ENCODE measurements at places on chromosomes 2 and 18.

- no peak for DNase-seq
These were observed 86.7 kb downstream of the GALNT14 start for GRCh38 chr2:31051258-31052140.

GRCh38 chr2:236646441-236646840, 76.8 kb downstream of the ACKR3 start:
- DNase-seq, result no peak

DNA sequence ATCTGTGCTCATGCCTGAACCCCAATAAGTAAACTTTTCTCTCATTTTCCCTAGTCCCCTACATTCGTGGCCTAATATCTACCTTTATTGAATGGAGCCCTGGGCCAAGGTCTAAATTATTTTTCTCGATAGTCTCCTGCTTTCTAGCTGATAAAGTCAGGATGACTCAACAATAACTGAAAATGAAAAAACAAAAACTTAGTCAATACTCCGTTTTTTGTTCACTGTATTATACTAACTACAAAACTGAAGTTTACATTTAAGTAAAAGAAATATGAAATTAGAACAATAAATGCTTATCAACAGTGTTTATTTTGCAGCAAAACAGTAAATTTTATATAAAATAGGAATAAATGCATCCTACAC, 32.2 kb downstream of the AOX1 start:
- DNase-seq, result no peak

- DNase-seq, result peak; percentile 79
These were observed 70.7 kb downstream of the PLB1 start for GRCh38 chr2:28566521-28567041.

DNA sequence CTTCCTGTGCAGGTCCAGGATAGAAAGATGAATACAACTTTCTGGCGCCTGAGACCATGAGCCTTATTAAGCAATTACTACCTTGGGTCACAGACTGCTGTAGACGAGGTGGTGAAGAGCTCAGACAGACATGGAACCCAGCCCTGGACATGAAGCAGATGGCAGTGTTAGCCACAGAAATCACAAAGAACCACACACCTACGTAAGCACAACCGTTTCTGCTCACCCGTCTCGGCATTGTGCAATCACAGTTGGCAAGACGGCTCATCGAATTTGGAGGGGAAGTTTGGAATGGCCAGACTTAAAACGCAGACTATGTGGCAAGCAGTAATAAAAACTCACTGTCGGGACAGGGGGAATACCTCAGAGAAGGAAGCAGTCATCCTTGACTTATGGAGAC, 24.3 kb upstream of the ASPRV1 start:
- no peak for DNase-seq

DNA sequence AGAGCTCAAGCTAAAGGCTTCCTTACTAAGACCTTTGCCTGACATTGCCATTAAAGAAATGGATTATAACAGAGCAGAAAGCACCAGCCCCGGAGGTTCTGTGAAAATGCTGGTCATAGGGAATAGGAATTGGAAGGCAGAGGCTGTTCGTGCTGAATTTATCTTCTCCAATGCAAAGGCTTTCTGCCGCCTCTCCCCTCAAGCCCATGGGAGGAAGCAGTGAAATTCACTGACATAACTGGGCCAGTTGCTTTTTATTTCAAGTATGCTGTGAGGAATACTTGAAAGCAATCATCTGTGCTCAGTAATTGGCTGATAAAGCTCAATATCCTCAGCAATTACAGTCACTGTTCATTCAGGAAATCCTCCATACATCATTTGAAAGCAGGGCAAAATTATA, 85.4 kb upstream of the LINC00305 start:
- no peak for DNase-seq

DNA sequence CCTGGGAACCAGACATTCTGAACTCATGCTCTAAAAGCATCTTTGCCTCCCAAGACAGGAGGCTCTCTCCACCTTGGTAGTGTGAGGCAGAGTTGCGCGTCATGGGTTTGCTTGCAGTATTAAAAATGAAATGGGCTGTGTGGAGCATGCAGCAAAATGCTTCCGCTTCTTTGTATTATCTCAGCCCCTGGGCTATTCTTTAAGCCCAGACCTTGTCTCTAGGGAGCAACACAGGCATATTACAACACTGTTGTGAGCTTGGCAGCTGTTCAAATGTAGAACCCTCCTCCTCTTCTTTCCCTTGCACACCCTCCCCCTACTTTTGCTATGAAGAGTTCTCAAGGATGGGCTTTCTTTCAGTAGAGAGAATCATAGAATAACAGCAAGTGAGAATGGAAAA, 185.1 kb upstream of the LHCGR start:
- DNase-seq, result peak; percentile 60

DNA sequence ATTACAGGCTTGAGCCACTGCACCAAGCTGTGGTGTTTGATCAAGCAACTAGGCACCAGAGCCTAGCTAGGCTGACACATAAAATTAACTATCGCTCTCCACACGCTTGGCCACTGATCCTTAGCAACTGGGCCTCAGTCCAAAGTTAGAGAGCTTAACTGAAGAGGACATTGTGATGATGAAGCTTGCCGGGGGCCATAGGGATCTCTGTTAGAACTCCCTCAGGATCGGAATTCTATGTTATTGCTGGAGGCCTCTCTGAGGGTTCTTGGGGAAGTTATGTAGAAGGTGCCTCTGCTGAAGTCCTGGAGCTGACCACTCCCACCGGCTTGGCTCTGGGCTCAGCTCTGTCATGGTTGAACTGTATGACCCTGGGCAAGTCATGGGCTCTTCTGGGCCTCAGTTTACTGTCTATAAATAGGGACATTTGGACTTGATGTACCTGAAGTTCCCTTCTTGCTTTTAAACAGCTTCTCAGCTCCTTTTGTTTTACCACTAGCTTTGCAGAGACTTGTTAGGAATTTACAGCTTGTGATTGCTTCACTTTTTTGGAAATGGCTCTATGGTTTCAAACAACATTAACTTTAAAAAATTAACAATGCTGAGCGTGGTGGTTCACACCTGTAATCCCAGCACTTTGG, 44.1 kb downstream of the GATA6 start:
- DNase-seq, result no peak

GRCh38 chr2:39920307-39920801, 141.3 kb upstream of the THUMPD2 start:
- no peak for DNase-seq

GRCh38 chr2:12376025-12376424, 340.7 kb upstream of the TRIB2 start:
- DNase-seq, result no peak

- no peak for DNase-seq
These were observed 123.6 kb upstream of the CDCA7 start for GRCh38 chr2:173231042-173231441.

- peak; percentile 45 for DNase-seq
These were observed 133.2 kb upstream of the GULP1 start for GRCh38 chr2:188158337-188159100.

GRCh38 chr18:22640281-22640842, 222.6 kb upstream of the CTAGE1 start:
- DNase-seq, result no peak

DNA sequence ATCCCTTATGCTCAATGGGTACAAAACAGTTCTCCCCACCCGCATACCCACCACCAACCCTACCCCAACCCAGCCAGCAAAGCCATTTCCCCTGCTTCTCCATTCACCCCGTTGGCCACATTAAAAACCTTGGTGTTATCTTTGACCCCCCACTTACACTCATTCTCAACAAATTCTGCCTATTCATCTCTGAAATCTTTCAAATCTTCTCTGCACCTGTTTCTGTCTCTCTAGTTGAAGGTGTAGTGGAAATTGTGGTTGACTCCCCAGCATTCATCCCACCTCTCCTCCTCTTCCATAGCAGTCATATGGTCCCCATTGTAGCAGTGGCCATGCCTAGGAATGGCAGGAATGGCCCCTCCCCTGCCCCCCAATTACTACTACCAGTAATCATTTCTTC, 20.5 kb upstream of the TET3 start:
- DNase-seq, result no peak

DNA sequence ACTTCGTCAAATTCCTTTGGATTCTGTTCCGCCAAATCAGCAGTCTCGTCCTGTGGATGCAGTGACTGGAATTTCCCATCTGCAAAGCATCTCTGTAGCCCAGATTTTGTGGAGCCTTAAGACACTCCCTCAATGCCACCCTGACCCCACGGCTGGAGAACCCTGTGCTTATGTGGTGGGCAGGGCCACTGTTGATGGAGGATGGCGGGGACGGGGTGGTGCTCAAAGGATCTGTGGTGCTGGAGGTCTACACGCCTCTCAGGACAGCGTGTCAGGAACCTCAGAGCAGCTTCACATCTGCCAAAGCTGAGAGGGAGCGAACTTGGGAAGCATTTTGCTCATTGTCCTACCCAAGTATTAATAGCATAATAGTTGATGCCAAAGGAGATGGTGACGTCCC, 200.1 kb downstream of the MGAT5 start:
- no peak for DNase-seq
